ENCODE measurements at places on chromosomes 5 and 9.

DNA sequence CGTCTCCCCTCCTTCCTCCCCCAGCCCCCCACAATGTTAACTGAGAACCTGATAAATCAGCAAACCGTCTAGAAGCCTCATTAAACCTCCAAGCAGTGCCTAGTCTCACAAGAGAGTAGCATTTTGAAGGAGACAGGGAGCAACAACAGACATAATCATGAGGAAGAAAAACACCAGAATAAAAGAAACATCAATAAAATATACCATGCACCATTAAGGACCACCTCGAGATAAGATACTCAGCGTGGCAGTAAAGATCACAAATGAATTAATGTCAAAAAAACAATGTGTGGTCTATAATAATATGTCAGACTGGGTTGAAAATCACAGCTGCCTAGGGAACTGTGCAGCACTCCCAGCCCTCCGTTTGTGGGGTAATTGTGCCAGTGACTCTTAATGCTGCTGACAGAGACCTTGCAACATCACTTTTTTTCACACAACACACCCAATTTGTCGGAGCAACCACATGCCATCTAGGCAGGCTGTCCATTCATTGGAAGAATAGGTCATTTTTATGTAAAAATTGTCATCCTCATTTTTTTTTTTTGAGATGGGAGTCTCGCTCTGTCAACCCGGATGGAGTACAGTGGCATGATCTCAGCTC lies 450.8 kb upstream of the WWC1 start:
- no peak for DNase-seq

- DNase-seq, result no peak
Measured at GRCh38 chr5:74865256-74865803, 857 bp downstream of the FAM169A start.

DNA sequence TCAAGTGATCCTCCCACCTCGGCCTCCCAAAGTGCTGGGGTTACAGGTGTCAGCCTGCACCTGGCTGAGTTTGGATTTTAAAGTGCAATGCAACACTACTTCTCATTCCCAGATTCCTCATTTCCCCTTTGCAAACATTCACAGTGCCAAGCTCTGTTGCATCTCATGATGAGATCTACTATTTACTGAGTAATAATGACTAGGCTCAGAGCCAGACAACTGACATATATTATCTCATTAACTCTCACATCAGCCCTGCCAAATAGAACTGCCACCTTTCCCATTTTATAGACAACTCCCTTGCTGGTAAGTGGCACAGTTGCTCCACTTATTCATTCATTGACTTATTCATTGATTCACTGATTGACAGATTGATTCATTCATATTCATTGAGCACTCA lies 7.0 kb downstream of the PDE6A start:
- no peak for DNase-seq

DNA sequence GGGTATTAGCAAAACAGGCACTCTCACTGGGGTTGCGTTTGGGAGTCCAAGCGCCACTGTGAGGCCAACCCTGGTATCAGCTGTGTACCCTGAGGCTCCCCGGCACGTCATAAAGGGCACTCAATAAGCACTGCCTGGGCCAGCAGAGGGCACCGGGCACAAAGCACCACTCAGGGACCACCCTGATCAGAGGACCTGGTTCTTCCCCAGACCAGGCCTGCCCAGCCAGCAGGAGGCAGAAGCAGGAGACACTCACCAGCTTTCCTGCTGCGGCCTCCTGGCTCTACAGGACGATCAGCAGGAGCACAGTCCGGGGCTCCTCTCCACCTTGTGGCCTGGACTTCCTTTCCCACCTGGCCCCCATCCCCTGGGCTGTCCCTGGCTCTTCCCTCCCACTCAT lies 12.6 kb downstream of the MGAT1 start:
- DNase-seq, result no peak

- no peak for DNase-seq
Measured at GRCh38 chr5:172775326-172776234, 4.6 kb upstream of the DUSP1 start.

GRCh38 chr9:125774106-125774505 lies 26.9 kb downstream of the PBX3 start:
- DNase-seq, result no peak

DNA sequence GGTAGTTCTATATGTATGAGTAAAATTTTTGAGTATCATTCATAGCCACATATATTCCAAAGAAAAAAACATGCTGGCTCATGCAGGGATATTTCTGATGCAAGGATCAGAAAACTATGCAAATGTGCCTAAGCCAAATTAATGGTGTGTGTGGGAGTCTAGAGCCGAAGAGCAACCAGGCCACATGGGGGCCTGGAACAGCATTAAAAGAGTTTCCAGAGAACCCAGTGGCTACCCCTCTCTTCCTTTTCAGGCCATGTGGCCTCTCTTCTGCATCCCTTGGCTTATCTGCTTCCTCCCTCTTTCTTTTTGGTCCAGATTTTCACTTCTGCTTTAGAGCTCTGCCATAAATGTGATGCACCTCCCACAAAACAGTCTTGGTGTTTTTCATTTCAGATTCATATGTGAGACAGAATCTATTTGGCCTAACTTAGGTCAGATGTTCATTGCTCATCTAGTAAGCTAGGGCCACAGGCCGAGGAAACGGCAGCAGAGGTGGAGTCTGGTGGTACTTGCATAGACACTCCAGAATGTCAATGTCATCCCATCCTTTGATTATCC lies 300.0 kb downstream of the SH3GL2 start:
- DNase-seq, result no peak

GRCh38 chr5:6759401-6759800 lies 46.2 kb downstream of the TENT4A start:
- DNase-seq, result no peak

- peak; percentile 47 for DNase-seq
Measured at GRCh38 chr9:34049630-34050384, 1.1 kb upstream of the UBAP2 start.

DNA sequence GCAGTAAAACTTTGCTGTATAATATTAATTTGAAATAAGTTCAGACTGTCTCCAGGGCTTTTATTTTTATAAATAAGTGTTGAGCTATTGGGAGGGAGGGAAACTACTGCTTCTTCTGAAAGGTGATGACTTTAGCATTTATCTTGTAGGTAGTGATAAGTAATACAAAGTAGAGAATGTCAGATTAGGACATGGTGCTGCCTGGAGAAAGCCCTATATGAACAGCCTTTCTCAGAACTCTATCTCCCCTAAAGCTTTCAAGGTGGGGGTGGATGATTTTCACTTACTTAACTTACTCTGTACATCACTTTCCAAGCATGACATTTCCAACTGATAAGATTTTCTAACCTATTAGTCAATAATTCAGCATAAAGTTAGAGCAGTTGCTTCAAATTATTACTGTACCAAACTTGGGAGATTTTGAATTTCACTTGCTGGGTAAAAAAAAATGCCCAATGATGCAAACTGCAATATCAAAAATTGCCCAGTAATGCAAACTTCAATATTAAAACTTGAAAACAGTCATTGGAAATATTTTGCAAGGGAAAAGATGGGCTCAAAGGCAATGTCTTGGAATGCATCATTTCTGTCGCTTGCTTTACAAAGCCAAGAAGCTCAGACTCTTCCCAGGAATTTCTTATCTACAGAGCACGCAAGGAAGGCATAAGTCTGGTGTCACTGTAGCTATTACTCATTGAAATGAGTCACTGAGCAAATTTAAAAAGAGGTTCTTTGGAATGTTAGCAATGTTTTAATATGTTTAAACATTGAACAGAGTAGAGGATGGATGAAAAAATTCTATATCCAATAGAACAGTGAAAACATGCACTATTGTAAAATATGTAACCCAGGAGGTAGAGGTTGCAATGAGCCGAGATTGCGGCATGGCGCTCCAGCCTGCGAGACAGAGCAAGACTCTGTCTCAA lies 569.5 kb downstream of the PSAT1 start:
- DNase-seq, result no peak

DNA sequence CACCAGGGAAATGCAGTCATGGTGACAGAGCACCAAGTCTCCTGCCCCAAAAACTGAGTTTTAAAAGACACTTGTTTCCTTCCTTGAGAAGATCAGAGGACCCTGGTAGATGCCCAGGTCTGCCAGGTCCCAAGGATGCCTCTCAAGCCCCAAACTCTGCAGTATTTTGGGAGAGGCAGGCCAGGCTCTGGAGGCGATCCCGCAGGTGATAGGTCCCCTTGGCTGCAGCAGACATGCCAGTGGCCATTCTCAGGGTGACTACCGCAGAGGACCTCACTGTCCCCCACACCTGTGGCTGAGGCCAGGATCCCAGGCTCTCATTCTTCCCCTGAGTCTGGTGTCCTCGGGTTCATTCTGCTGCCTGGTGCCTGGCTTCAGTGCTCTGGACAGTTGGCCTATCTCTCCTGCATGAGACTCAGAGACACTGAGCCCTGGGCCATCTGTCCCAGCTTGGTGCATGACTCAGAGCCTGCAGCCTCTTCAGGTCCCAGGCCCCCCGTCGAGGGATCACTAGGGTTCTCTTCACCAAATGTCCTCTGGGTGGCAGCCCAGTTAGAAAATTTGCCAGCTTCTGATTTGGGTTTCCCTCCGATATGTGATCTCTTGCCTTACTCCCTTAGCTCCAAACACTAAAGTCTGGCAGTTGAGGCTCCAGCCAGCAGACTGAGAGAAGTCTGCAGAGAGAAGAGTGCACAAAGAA lies 59.7 kb upstream of the GARNL3 start:
- DNase-seq, result no peak

DNA sequence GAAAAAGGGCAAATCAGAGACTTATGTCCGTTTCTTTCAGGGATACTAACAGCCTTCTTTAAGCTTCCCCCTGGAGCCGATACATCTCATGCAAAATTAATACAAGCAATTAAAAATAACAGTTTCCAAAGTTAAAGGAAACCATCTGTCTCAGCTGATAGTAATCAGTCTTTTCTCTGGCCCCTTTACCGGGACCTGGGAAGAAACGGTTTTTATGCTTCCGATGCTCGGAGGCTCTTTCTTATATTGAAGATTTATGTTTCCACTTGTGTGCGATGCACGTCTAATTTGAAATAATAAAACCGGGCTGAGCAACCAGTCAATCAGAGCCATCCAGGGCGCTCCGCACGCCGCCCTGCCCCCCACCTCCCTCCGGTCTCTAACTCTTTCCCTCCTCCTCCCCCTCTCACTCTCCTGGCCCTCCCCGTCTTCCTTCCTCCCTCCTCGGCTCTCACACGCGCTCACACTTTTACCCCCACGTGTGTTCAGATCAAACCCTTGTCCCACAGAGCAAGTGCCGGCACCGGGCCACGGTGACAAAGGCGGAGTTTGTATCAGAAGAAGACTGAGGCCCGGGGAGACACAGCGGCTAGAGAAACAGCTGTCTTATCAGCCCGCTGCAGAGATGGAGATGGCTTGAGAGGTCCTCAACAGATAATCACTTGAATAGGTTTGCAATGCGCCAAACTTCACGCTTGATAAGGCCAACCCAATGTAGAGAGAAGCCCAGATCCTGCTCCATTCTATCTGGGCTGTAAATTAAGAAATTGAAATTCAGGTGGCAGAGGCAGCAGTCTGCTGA lies 5.1 kb upstream of the ELAVL2 start:
- no peak for DNase-seq

DNA sequence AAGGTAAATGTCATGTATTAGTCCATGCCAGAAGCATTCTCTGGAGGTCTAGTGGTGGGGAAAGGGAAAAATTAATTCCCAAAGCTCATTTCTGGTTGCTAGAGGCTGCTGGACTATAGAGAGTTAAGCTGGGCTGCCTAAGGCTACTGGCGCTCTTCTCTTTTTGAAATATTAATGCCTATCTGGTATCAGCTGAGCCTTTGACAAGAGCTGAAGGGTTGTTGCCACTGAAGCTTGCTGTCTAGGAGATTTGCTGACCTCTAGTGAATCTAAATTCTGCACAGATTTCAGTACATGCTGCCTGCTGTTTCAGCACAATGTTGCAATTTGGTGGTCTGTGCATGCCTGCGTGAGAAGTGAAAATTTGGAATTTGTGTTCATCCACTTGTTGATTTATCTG lies 29.1 kb upstream of the PLCXD3 start:
- DNase-seq, result no peak

GRCh38 chr9:109101202-109101595 lies 18.5 kb downstream of the TMEM245 start:
- no peak for DNase-seq

GRCh38 chr5:173319646-173320045 lies 8.6 kb downstream of the STC2 start:
- DNase-seq, result no peak

- DNase-seq, result no peak
Measured at GRCh38 chr9:3464033-3464638, 61.7 kb downstream of the RFX3 start.

- DNase-seq, result no peak
Measured at GRCh38 chr9:20015427-20015931, 226.6 kb upstream of the SLC24A2 start.

GRCh38 chr9:5571629-5572232 lies 57.2 kb upstream of the RIC1 start:
- DNase-seq, result no peak

GRCh38 chr5:169150108-169150507 lies 150.8 kb downstream of the SLIT3 start:
- no peak for DNase-seq

GRCh38 chr9:136086951-136087740 lies 7.9 kb downstream of the NACC2 start:
- DNase-seq, result no peak

- no peak for DNase-seq
Measured at GRCh38 chr5:64954518-64954917, 185.8 kb downstream of the CWC27 start.

DNA sequence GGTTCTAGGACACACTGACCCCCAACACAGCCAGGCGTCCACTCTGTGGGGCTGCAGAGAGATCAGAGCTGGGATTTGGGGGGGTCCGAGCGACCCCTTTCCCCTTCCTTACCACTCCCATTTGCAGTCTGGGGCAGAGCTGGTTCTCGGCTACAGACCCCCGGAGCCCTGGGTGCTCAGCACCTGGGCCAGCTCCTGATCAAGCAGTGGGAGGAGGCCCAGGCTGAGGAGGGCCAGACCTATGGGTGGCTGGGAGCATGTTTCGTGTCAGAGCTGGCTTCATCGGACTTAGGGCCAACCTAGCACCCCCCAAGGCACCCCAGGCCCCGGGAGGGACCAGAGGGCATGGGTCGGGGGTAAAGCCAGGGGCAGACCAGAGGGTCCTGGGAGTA lies 7.6 kb downstream of the GRIN1 start:
- no peak for DNase-seq

- no peak for DNase-seq
Measured at GRCh38 chr9:114590328-114590727, 2.8 kb downstream of the ATP6V1G1 start.

DNA sequence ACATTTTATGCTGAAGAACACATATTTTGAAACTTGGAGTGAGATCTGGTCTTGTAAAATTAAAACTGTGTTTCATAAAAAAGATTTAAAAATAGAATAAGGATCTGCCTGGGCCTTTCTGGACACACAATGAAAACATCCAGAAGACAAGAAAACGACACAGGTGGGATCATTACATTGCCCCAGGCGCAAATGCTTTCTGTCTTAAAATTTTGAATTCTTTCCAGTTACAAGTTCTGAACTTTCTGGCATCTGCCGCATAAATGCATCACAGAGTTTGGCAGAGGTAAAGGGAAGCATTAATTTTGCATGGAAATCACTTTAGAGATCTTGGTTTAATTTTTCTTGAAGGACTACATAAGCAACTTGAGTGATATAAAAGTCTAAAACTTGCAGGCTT lies 219.6 kb downstream of the WDR70 start:
- DNase-seq, result no peak

GRCh38 chr5:43274435-43275114 lies 38.6 kb downstream of the HMGCS1 start:
- no peak for DNase-seq
